ENCODE measurements at places on chromosomes 16 and 17. TPM values are rescaled to one million over a fixed set of nuclear protein-coding genes. Genes with fewer than 3 reads are reported as not detected.
A peak's percentile ranks its signal among the peaks of the same experiment; 100 is the strongest.

- H3K27ac ChIP-seq: no peak overlapping the region
- H3K36me3 ChIP-seq: no peaks in the 10 kb centered on the region
- DNase-seq: no peak
- peaks cover 21% of the 10 kb centered on the region for H3K4me1 ChIP-seq
Observed at GRCh38 chr16:70578035-70578434, 54.4 kb downstream of the SF3B3 start.

GRCh38 chr17:40321524-40321929, 12.5 kb downstream of the RARA start:
- H3K36me3 ChIP-seq: no peaks in the 10 kb centered on the region
- peak; percentile 22 for DNase-seq
- peaks cover 94% of the 10 kb centered on the region for H3K4me1 ChIP-seq

DNA sequence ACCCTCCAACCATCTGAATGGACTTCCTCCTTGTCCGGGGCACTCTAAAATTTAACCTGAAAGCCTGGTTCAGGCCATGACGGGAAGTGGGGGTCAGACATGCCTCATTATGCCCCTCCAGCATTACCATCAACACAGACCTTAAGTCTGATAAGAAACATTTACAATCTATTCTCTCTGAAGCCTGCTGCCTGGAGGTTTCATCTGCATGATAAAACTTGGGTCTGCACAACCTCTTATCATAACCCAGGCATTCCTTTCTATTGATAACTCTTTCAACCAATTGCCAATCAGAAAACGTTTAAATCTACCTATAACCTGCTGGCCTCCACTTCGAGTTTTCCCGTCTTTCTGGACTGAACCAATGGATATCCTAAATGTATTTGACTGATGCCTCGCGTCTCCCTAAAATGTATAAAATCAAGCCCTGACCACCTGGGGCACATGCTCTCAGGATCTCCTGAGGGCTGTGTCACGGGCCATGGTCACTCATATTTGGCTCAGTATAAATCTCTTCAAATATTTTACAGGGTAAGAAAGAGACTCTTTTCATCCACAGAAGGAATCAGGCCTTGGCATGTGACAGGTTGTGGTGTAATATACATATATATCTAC, 45.6 kb downstream of the LYRM1 start:
- no peaks in the 10 kb centered on the region for H3K4me1 ChIP-seq
- H3K4me3 ChIP-seq: no peak overlapping the region
- no peaks in the 10 kb centered on the region for H3K36me3 ChIP-seq
- no peaks in the 10 kb centered on the region for H3K27me3 ChIP-seq

DNA sequence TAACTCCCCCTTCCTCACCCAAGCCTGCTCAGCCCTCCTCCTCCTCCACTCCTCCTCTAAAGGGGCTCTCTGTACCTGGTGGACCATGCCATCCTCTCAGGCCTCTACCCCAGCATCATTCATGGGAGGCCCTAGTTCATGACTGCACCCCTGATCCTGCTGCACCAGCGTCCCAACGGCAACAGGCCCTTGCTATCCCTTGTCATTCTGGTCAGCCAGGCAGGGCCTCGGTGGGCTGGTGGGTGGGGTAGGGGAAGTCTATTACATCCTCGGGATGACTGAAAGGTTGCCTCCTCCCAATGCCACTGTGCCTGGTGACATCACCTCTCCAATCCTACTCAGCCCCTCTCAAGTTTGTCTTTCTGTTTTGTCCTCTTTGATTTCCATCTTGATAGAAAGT, 19.7 kb downstream of the ALOX12B start:
- H3K27me3 ChIP-seq: peaks cover 22% of the 10 kb centered on the region
- H3K36me3 ChIP-seq: no peaks in the 10 kb centered on the region
- no peak for DNase-seq
- H3K4me3 ChIP-seq: no peak overlapping the region
- H3K4me1 ChIP-seq: no peaks in the 10 kb centered on the region

Gene AOC2
- 0.95 TPM for polyA plus RNA-seq

Gene TAC4
- polyA plus RNA-seq: 0.40 TPM
